ENCODE measurements at places on chromosomes 3 and 15. TPM values are rescaled to one million over a fixed set of nuclear protein-coding genes. Genes with fewer than 3 reads are reported as not detected.

- no peaks in the 10 kb centered on the region for H3K36me3 ChIP-seq
- DNase-seq: peak; percentile 36
- H3K27me3 ChIP-seq: no peaks in the 10 kb centered on the region
- peaks cover 39% of the 10 kb centered on the region for H3K4me1 ChIP-seq
Observed at GRCh38 chr15:38084289-38084688, 149.8 kb downstream of the TMCO5A start.

The PRR20G gene
- not detected for polyA plus RNA-seq

The FRMD4B gene
- 16.1 TPM for polyA plus RNA-seq

The REC114 gene
- not detected for polyA plus RNA-seq

DNA sequence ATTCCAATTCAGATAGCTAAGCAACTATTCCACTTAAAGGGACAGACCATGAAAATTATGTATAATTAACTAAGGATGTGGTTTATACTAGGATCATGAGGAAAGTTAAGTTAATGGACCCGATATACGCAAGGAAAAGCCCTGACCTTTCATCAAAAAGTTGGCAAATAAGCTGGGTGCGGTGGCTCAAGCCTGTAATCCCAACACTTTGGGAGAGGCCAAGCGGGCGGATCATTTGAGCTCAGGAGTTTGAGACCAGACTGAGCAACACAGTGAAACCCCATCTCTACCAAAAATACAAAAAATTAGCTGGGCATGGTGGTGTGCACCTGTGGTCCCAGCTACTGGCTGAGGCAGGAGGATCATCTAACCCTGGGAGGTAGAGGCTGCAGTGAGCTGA is 39.6 kb downstream of the SCAP start:
- H3K27me3 ChIP-seq: peaks cover 1% of the 10 kb centered on the region
- no peak overlapping the region for H3K27ac ChIP-seq
- H3K4me1 ChIP-seq: peaks cover 5% of the 10 kb centered on the region
- peaks cover 14% of the 10 kb centered on the region for H3K36me3 ChIP-seq

DNA sequence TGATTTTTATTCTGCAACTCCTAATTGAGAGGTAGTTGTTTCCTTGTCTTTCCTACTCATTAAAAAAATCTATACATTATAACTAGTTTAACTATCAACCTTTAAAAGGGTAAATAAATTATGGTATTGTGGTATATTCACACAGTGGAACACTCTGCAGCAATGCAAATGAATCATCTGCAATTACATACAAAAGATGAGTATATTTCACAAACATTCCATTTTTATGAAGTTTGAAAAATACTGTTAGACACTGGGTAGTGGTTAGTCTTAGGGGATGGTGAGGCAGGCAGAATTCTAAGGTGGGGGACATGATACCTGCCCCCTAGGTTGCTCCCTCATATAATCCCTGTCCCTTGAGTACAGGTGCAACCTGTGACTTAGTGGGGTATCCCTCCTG is 44.0 kb upstream of the MAGI1 start:
- H3K27me3 ChIP-seq: peaks cover 3% of the 10 kb centered on the region
- no peak overlapping the region for H3K4me3 ChIP-seq
- DNase-seq: no peak
- H3K36me3 ChIP-seq: no peaks in the 10 kb centered on the region
- no peak overlapping the region for H3K27ac ChIP-seq

The CD86 gene
- 1.1 TPM for polyA plus RNA-seq

DNA sequence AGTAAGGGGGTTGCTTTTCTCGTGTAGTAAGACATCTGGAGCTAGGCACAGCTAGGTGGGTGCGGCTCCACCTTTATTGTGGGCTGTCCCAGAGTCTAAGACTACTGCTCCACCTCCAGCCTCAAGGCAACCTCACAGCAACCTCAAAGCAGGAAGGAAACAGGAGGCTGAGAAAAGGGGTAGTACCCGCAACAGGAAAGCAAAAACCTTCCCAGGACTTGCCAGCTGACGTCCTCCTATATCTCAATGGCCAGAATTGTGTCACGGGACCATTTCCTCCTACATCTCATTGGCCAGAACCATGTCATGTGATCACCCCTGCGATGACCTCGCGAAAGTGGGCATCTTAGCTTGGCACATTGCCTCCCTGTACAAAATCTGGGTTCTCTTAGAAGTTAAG is 4.3 kb upstream of the GPR160 start:
- no peak overlapping the region for H3K4me3 ChIP-seq
- DNase-seq: peak; percentile 35
- peaks cover 20% of the 10 kb centered on the region for H3K4me1 ChIP-seq
- no peaks in the 10 kb centered on the region for H3K27me3 ChIP-seq
- peak overlapping the region; percentile 63 for H3K27ac ChIP-seq
- H3K36me3 ChIP-seq: no peaks in the 10 kb centered on the region

DNA sequence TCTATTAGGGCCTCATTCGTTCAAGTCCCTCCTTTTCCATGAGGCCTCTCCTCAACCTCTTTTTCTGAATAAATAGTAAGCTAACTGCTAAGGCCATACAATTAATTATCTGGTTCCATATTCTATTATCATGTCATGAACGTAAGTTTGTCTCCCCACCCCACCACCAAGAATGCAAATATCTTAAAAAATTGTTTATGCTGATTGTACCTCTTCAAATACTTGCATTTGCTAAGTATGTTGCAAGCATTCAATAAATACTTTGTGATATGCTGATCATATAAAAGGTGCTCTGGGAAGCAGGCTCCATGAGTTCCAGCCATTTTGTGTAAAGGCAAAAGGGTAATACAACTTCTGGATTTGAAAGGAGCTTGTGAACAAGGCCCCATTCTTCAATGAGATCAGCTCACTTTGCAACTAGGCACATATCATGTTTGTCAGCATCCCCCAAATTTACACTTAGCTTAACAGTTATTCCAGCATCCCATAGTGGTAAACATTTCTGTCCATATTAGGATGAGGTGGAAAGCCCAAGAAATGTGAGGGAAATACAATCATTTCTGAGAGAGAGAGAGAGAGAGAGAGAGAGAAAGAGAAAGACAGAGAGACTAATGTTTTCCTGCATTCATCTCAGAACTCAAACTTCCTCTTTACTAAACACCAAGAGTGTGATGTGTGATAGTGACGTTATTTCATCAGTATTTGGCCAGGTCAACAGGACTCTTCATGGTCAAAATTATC is 33.2 kb downstream of the SLC12A8 start:
- no peak overlapping the region for H3K4me3 ChIP-seq
- H3K27me3 ChIP-seq: no peaks in the 10 kb centered on the region
- DNase-seq: no peak
- H3K36me3 ChIP-seq: no peaks in the 10 kb centered on the region
- H3K4me1 ChIP-seq: no peaks in the 10 kb centered on the region

- no peaks in the 10 kb centered on the region for H3K36me3 ChIP-seq
- no peaks in the 10 kb centered on the region for H3K4me1 ChIP-seq
- H3K27ac ChIP-seq: no peak overlapping the region
- peaks cover 2% of the 10 kb centered on the region for H3K27me3 ChIP-seq
- H3K4me3 ChIP-seq: no peak overlapping the region
- DNase-seq: no peak
Observed at GRCh38 chr3:160455846-160456245, 6.3 kb upstream of the TRIM59 start.

DNA sequence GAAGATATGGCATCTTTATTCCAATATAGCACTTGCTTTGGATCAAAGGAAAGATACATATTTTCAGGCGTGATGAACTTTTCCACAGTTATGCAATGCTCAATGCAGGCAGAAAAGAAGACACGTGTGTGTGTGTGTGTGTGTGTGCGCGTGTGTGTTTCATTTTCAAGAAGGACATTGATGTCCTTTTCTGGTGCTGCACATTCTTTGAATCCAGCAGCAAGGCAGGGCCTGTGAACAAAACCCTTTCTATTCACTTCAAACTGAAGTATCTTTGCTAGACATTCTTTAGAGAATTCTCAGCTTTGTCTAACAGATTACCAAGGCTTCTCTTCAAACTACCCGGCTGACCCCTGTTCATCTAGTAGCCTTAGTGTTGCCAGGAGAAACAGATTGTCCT is 124.6 kb downstream of the CD47 start:
- peaks cover 7% of the 10 kb centered on the region for H3K4me1 ChIP-seq
- no peak overlapping the region for H3K4me3 ChIP-seq
- no peaks in the 10 kb centered on the region for H3K36me3 ChIP-seq
- DNase-seq: no peak
- H3K27me3 ChIP-seq: no peaks in the 10 kb centered on the region

DNA sequence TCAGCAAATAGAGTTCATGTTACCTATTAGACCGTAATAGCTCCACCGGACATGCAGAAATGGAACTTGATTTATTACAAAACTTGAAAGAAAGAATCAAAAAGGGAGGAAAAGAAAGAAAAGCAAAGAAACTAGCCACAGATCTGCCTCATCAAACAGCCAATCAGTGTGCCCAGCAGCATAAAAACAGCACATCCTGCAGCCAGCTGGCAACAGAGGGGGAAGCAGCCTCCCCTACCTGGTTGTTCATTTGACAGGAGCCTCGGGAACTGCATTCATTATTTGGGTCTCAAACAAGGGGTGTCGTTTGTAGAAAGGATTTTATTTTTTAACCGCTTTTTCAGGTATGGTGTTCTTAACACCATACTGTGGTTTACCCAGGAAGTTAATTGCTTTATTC is 181.5 kb upstream of the TOPAZ1 start:
- H3K27me3 ChIP-seq: no peaks in the 10 kb centered on the region
- no peak overlapping the region for H3K27ac ChIP-seq
- H3K4me1 ChIP-seq: no peaks in the 10 kb centered on the region
- no peaks in the 10 kb centered on the region for H3K36me3 ChIP-seq
- no peak for DNase-seq

DNA sequence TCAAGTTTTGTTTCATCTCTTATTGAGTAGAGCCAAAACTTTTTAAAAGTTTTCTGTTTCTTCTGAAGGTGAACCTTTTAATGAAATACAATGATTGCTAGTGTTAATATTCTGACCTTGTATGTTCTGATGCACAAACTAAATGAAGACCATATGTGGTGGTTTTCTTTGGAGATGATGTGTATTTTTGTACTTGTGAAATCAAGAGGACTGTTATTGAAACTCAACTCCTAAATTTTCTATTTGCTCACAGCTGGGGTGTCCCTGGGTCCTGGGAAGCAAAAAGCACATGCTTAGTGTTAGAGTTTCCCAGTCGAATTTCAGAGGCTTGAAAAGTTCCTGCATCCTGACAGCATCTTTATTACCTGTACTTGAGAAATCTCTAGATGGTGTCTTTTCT is 1185.8 kb upstream of the ALCAM start:
- no peaks in the 10 kb centered on the region for H3K4me1 ChIP-seq
- H3K27me3 ChIP-seq: no peaks in the 10 kb centered on the region
- H3K27ac ChIP-seq: no peak overlapping the region
- H3K36me3 ChIP-seq: no peaks in the 10 kb centered on the region
- H3K4me3 ChIP-seq: no peak overlapping the region

DNA sequence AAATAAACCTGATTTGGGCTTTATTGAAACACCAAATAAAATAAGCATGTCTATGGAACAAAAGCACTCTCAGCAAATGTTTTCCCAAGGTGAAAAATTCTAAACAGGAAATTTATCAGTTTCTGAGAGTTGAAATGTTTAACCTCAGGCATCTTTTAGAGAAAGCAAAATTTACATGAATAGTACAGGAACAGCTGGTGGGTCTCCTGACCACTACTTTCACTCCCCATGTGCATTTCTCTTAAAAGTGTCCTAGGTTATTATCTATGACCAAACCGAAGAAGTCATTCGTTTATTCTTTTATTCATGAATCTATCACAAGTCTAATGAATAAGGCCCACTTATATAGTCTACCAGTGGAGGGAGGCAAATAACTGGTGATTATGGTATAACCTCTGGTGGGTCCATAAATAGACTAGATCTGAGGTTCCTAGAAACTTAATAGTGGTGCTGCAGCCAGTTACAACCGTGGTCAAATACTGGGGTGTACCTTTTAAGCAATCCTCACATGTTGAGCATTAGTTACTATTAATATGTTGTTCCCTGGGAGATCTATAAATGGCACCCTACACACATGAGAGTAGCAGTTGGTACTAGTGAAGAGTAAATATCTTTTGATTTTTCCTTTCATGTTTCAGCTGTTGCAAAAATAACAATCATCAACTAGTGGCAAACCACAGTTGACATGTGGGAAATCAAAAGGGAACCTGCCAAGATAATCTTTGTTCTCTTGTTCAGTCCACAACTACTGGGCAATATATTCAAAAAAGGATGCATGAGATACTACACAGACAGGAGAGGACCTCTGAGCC is 169.3 kb upstream of the STAC start:
- H3K4me3 ChIP-seq: no peak overlapping the region
- H3K27me3 ChIP-seq: no peaks in the 10 kb centered on the region
- DNase-seq: no peak
- no peak overlapping the region for H3K27ac ChIP-seq
- no peaks in the 10 kb centered on the region for H3K4me1 ChIP-seq

DNA sequence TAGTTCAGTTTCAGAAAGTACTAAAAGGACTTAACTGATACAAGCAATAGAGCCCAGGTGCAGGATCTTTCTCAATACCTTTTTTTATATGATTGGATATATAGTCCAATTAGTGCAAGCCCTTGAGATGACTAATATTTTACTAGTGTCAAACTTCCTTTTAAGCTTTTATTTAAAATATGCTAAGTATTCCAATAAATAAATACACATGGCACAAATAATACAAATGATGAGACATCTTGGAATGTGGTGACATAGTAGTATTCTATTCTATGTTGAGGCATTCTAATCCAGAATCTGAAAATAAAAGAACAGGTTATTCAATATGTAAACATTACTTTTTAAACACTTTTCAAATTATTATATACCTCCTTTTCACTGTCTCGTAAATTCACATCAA is 670.0 kb downstream of the SI start:
- no peak for DNase-seq
- no peak overlapping the region for H3K4me3 ChIP-seq
- no peaks in the 10 kb centered on the region for H3K27me3 ChIP-seq
- no peaks in the 10 kb centered on the region for H3K36me3 ChIP-seq
- H3K4me1 ChIP-seq: no peaks in the 10 kb centered on the region
- H3K27ac ChIP-seq: no peak overlapping the region

The SSUH2 gene
- polyA plus RNA-seq: not detected

- H3K27ac ChIP-seq: no peak overlapping the region
- DNase-seq: no peak
- H3K27me3 ChIP-seq: peaks cover 17% of the 10 kb centered on the region
- no peak overlapping the region for H3K4me3 ChIP-seq
- H3K36me3 ChIP-seq: no peaks in the 10 kb centered on the region
Observed at GRCh38 chr15:59399465-59400102, 26.9 kb upstream of the MYO1E start.

The XPC gene
- 32.2 TPM for polyA plus RNA-seq

DNA sequence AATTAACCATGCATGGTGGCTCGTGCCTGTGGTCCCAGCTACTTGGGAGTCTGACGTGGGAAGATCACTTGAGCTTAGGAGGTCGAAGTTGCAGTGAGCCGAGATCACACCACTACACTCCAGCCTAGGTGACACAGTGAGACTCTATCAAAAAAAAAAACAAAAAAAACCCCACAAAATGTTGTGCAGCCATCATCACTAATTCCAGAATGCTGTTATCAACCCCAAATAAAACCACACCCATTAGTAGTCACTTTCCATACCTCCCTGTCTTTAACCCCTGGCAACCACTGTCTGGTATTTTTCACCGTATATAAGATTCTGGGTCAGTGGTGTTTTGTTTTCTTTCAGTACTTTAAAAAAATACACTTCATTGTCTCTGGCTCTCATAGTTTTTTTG is 16.6 kb downstream of the HMCES start:
- H3K4me3 ChIP-seq: no peak overlapping the region
- H3K36me3 ChIP-seq: peaks cover 34% of the 10 kb centered on the region
- no peaks in the 10 kb centered on the region for H3K27me3 ChIP-seq
- H3K27ac ChIP-seq: no peak overlapping the region
- H3K4me1 ChIP-seq: peaks cover 4% of the 10 kb centered on the region
